CD4-positive, alpha-beta T cell treated with Interleukin-4 for 1 hour (primary cell): ENCODE measurements at places on chromosomes 4 and X.

DNA sequence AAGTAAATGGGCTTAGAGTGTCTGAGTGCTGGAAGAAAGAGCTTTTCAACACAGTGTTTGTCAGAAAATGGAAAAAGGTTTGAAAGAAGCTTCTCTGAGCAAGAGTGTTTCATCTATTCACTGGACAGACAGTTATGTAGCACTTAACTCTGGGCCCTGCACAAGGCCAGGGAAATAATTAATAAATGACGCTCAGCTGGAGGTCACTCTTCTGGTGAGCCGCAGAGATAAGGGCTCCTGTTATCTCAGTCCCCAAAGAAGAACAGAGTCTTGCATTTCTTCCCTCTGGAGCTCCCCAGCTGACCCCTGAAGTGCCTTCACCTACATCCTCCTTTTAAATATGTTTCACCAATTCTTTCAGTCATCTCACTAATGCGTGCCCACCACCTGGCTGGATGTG is 90.4 kb downstream of the SLC16A2 start:
- no peak for DNase-seq

DNA sequence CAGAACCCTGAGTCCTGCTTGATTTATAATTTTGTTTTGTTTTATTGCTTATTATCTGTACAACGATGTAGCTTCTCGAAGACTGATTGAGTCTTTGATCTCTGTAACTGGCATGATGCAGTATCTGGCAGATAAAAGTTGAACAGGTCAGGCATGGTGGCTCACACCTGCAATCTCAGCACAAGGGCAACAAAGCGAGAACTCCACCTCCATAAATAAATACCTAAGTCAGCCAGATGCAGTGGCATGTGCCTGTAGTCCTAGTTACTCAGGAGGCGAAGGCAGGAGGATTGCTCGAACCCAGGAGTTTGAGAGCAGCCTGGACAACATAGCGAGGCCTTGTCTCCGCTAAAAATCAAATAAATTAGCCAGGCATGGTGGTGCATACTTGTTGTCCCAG is 15.7 kb upstream of the WDR19 start:
- DNase-seq: no peak

DNA sequence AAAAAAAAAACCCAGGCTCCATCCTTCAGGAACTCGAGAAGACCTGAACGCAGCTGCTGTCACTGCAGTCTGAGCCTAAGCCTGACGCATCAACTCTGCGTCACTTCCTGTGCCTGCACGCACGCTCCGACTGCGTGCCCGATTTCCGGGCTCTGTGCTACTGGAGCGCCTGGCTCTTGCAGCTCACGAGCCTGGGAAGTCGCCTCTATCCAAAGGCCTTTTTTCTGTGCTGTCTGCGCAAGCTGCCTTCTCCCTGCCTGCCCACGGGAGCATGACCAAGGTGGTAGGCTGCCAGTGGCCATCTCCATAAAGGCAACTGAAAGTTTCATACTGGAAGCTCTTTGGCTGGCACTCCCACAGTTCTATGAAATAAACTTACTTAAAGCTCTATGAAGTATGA is 9.9 kb upstream of the GASK1B start:
- no peak for DNase-seq

DNA sequence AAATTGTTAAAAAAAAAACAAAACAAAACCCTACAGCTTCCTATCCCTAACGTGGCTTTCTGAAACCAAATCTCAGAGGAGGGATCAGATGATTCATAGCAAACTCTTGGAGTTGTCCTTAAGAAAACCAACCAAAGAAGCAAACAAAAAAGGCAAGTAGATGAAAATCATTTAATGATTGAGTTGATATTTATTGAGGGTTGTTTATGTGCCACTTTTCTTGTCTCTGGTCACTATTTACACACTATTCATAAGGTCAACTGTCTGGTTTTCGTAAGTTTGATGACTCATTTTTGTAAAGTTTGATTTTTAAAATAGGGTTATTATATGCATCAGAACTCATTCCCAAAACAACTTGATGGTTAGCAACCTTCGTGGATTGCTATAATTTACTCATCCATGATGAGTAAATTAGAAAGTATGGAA is 133.4 kb downstream of the UNC5C start:
- no peak for DNase-seq

- no peak for DNase-seq
Observed at GRCh38 chr4:89152972-89153371, 41.6 kb downstream of the TIGD2 start.

DNA sequence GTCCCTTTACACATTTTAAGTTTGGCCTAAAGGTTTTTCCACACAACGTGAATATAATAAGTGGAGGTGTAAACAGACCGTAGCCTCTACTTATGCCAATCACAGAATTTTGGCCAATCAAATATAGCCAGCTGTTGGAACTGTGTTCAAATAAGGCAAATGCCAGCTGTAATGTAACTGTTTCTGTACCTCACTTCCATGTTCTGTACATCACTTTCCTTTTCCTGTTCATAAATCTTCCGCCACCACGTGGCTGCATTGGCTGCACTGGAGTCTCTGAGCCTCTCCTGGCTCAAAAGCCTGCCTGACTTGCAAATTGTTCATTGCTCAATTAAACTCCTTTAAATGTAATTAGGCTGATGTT is 105.1 kb upstream of the SMIM31 start:
- DNase-seq: no peak

DNA sequence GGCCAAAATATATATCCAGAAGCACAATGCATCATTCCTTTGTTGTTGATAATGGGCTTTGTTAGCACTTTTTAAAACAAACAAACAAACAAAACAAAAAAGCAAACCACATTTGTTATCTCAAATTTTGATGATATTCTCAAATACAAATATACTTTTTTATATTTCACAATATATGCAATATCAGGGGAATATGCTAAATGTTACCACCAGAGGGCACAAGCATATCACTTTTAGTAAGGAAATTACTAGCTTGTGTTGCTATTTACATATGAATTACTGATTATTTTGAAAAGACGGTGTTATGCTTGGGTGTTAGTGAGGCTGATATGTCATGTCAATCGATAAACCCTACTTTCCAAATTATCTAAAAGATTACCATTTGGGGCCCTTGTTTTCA is 29.1 kb downstream of the RIPPLY1 start:
- no peak for DNase-seq

DNA sequence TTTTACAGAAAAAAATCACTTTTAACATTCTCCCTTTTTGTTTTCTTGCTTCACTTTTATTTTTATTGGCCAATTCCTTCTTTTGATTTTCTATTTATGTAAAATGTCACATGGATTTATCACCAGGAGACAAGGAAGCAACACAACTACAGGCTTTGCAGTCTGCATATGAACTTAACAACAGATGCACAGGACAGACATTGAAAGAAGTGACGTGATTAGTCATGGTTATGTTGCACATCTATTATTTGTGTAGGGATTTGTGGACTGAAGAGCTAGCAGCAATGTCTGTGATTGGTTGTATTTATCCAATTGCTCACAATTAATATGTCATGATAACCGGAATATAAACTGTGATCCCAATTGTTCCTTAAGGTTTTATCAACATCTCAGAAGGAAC is 147.8 kb upstream of the KLF3 start:
- DNase-seq: no peak
